Activated naive CD8-positive, alpha-beta T cell treated with anti-CD3 and anti-CD28 coated beads, Interleukin-2, amount 10 ng/mL, durations not matched to agents 7 days and 5 days (primary cell): ENCODE measurements at places on chromosomes 3 and 15.

DNA sequence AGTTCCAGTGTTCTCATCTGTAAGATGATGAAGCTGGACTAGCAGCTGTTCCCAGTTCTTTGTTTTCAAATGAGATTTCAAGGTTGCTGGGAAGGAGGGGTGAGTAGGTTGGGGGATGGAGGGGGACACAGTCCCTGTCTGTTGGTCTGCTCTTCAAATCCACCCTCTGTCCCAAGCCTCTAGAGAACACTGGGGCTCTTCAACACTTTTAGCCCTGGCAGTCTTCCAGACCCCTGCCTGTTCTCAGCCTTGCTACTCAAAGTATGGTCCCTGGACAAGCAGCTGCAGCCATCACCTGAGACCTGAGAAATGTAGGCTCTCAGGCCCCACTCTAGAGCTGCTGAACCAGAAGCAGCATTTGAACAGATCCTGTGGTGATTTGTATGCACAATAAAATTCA lies 41.3 kb downstream of the NEK11 start:
- no peak for DNase-seq

DNA sequence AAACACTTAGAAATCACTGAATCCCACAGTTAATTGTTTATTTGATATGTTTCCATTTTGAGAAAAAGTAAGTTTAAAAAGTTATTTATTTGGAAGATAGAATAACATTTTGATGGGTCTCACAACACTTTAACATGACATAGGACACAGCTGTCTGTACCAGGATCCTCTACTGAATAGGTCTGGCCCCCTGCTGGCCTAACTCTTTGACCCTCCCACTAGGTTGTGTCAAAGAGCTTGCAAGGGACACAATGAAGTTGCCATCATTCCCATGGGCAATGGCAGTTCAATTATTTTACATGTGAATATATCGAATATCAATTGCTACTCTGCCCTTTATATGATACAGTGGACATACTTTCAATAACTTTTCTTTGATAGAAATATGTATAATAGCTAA lies 138.9 kb downstream of the EPHA3 start:
- DNase-seq = no peak

DNA sequence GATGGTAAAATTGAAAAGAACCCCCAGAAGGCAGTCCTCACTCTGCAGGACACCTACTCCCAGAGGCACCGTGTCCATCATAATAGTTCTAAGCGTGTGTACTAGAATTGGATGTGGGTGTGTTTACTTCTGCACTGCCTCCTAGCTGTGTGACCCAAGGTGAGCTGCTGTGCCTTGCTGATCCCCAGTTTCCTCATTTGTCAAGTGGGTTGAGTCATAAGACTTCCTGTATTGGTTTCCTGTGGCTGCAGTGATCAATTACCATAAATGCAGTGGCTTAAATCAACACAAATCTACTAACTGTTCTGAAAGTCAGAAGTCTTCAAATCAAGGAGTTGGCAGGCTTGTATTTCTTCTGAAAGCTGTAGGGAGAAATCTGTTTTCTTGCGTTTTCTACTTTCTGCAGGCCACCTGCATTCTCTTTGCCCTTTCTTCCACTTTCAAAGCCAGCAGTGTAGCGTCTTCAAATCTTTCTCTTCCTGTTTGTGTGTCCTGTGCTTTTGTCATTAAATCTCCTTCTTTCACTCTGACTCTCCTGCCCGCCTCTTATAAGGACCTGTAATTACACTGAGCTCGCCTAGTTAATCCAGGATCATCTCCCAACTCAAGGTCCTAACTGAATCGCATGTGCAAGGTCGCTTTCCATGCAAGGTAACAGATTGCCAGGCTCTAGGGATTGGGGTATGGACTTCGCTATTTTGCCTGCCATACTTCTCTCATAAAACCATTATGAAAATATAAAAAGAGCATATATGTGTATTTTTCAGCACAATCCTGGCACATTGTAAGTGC lies 59.0 kb downstream of the RORA start:
- DNase-seq = no peak

DNA sequence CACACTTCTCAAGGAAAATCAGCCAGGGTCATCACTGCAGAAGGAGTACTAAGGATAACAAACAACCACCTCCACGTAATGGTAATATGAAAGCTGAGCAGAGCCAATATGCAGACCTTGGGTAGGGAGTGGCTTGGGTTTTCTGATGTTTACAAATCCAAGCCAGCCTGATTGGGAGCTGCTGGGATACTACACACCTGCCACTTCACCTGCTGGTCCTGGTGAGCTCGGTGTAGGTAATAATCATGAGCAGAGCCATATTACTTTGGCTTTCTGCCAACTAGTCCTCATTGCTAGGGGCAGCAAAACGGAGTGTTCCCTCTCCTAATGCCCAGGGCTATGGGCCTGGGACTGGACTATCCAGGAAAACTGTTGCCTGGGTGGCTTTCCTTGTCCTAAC lies 433.5 kb upstream of the PPP2R3A start:
- DNase-seq = no peak

DNA sequence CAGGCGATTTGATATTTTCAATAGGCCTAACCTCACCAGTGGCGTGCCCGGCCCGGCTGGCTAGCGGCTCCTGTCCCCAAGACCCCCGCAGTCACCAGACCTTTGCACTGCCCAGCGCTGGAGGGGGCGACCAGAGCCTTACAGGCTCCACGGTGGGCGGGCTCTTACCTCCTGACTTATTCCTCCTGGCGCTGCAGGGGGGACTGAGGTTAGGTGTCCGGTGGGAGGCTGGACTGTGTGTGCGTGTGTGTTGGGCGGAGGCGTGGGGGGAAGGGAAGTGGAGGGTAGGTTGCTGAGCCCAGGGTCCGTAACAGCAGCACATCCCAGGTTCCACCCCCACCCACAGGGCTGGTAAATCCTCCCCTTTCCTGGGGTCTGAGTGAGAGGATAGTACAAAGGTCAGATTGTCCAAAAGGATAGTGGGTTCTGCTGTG lies 27.5 kb upstream of the THRB start:
- no peak for DNase-seq

- DNase-seq = no peak
Measured at GRCh38 chr15:80480909-80481308, 76.7 kb downstream of the ARNT2 start.

DNA sequence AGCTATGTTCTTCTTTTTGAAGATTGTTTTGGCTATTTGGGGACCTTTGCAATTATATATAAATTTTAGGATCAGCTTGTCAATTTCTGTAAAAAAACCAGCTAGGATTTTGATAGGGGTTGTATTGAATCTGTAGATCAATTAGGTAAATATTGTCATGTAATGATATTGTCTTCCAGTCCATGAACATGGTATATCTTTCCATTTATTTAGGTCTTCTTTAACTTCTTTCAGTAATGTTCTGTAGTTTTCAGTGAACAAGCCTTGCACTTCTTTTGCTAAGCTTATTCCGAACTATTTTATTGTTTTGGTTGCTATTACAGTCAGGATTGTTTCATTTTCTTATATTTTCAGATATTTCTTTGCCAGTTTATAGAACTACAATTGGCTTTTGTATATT lies 175.8 kb upstream of the RARB start:
- no peak for DNase-seq

DNA sequence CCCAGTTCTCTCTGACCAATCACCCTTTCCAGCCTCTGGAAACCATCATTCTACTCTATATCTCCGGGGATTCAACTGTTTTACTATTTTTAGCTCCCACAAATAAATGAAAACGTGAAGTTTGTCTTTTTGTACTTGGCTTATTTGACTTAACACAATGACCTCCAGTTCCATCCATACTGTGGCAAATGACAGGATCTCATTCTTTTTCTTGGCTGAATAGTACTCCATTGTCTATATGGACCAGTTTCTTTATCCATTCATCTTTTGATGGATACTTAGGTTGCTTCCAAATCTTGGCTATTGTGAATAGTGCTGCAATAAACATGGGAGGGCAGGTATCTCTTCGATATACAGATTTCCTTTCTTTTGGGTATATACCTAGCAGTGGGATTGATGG lies 34.1 kb downstream of the NRROS start:
- DNase-seq = no peak

DNA sequence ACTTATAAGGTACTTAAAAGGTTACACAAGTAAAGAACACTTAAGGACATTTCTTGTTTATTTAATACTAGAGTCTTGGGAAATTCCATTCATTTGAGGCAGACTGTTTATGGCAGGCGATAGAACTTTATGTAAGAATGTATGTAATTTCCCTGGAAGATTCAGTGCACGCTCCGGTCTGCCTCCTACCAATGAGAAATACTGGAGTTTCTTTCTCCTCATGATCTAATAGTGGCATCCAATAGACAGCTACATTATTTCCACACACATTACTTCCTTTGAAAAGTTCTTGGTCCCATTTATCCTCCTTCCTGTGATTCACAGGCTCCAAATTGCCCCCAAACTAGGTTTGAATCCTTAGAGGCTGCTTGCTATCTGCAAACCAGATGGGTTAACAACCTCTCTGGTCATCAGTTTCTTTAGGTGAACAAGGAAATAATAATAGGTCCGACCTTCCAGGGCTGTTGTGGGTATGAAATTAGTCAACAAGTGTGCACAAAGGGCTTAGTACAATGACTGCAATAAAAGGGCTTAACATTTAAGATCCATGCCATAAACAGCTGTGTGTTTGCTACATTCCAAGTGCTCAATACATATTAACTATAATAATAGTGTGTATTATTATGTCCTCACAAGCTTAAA lies 30.7 kb downstream of the EIF4E3 start:
- DNase-seq = no peak

GRCh38 chr15:74807282-74807681 lies 5.4 kb upstream of the LMAN1L start:
- no peak for DNase-seq

- DNase-seq = no peak
Measured at GRCh38 chr15:43974852-43975251, 148.1 kb downstream of the WDR76 start.

- DNase-seq = no peak
Measured at GRCh38 chr15:58517682-58518525, 86.1 kb downstream of the LIPC start.

DNA sequence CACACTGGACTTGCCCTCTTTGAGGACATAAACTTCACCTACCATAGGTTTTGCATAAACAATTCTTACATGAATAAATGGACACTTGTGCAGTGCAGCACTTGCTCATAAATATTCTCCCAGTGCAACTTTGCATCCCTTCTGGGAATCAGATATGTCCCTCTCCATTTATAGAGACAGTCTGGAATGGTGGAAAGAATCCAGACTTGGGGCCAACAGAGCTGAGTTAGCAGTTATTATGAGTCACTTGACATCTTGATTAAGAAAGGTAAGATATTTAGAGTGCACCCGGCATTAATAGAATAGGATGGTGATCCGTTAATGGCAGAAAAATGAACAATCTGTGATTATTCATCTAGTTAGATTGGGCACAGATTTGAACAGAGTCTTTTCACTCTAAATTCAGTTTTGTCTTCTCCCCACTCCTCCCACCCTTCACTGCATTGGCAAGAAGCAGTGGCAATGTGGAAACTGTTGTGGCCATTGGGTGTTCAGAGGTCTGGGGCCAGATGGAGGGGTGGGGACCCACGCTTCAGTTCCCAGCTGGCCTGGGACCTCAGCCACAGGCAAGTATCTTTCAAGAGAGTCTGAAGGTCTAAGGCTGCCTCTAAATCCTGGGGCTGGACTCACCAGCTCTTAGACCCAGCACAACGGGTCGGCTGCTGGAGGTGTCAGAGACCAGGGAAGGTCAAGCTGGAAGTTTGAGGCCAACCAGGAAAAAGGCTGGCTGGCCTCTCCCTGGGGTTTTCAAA lies 58.9 kb upstream of the KY start:
- DNase-seq = no peak

DNA sequence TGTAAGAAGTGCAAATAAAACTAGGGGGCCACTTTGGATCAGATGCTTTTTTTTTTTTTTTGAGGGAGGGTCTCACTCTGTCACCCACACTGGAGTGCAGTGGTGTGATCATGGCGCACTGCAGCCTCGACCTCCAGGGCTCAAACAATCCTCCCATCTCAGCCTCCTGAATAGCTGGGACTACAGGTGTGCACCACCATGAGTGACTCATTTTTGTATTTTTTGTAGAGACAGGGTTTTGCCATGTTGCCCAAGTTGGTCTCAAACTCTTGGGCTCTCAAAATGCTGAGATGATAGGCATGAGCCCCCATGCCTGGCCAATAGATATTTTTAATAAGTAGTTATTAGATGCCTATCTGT lies 20.8 kb downstream of the CCR1 start:
- DNase-seq = no peak

DNA sequence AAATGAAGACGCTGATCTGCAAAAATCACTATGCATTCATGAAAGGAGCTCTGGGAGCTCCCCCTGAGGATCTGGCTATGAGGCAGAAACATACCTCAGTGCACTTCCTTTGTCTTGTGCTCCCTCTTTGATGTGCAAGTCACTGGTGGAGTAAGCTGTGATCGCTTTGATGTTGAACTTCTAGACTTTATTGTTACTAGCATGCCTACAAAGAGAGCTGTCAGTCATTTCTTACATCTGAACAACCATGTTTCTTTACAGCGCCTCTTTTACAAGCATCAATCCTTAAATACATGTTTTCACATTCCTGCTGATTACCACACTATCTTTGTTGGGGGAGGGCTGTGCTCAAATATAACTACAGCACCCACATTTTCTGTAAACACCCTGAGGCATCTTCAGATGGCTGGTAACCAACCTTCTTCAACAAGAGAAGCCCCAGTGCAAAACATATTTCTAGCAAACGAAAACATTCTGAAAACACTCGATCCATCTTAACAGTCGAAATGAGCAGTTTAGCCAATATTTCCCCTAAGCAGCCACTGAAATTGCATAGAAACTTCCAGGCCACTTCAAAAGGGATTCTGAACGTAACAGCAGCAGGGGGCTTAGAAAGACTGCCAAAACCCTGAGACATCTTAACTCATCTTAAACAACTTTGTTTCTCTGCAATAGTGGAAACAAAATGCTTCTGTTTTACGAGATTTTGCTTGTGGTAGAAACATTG lies 101.9 kb upstream of the ICE2 start:
- no peak for DNase-seq

DNA sequence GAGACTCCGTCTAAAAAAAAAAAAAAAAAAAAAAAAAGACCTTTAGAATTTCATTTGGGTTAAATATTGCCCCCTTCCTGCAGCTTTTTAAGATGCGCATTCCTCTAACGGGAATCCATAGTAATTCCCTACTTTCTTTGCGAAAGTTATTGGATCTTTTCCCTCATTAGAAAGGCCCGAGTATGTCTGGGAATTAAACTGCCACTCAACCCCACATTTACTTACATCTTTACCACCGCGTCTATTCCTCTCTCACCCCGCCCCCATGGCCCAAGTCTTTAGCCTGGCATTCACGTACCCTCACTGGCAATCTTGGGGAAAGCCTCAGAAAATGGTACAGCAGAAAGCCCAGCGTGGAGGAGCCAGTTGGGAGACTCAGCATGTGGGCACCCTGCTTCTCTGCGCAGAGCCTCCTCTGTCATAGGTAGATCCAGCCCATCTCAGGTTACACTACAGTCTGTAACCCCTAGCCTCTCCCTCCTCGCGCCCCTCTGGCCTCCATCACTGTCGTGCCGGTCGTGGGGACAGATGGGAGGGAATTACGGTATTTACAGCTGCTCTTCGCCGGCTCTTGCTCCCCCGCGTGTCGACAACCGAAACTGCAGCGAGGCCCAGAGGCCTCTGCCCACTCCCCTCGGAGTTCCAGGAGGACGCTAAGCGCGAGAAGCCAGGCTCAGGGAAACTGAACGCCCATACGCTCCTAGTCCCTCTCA lies 6.4 kb upstream of the ANKDD1A start:
- peak; percentile 85 for DNase-seq

- DNase-seq = no peak
Measured at GRCh38 chr3:125023833-125024555, 31.8 kb downstream of the HEG1 start.
